Left ventricle myocardium inferior (tissue), 1 donor: ENCODE measurements at places on chromosomes 6 and 20.
A peak's percentile ranks its signal among the peaks of the same experiment; 100 is the strongest.

- peak; percentile 20 for DNase-seq
Observed at GRCh38 chr20:35226884-35227681, 593 bp downstream of the MMP24 start.

- DNase-seq, result no peak
Observed at GRCh38 chr6:41519745-41520699, 26.2 kb upstream of the FOXP4 start.

DNA sequence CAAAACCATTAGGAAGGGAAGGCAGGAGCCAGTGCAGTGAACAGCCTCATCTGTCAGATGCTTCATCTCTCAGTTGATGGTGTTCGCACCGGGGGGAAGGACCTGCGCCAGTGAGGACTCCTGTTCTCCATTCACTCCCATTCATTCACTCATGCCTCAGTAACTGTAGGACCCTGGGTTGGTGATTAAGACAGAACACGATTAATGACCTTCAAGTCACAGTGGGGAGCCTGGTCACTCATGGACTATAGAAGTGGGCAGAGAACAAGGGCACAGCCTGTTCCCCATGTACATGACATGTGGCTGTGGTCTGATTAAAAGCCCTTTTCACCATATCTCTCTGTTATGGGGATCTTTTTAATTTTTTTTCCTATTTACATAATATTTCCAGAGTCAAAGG lies 113.3 kb downstream of the RPS12 start:
- no peak for DNase-seq

GRCh38 chr6:71197267-71197666 lies 91.3 kb upstream of the OGFRL1 start:
- no peak for DNase-seq

DNA sequence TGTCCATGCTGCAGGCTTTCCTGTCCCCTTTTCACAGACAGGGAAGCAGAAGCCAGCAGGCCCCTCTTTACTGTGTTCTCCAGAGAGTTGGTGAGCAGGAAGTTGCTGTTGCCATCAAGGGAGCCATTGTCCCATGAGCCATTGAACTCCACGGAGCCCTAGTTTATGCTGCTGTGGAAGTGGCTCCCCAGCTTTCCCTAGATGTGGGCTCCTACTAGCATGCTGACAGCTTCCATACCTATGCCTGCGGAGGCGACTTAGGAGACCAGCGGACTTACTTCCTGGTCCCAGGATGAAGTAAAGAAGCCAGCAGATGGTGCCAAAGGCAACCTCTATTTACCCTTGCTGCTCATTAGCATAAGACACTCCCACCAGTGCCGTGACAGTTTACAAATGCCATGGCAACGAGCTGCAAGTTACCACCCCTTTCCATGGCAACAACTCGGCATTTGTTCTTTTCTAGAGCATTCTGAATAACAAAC lies 30.8 kb upstream of the FKBP1A start:
- no peak for DNase-seq

GRCh38 chr6:57075092-57075491 lies 14.9 kb upstream of the ZNF451 start:
- DNase-seq, result no peak

DNA sequence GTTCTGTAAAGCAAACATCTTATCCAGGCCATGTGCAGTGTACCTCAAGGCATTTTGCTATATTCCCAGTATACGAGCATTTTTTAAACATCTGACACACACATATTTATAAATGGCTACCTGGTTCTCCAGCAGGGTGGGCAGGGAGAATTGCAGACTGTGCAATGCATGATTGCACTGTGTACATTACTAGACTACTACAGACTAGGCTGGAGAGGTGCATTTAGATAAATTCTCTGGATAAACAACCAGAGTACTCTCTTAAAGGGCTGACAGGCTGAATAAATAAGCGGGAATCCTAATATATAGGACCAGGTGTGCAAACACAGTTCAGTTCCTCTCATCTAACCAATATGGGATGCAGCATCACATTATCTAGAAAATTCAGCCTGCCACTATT lies 428.3 kb upstream of the ARID1B start:
- no peak for DNase-seq

DNA sequence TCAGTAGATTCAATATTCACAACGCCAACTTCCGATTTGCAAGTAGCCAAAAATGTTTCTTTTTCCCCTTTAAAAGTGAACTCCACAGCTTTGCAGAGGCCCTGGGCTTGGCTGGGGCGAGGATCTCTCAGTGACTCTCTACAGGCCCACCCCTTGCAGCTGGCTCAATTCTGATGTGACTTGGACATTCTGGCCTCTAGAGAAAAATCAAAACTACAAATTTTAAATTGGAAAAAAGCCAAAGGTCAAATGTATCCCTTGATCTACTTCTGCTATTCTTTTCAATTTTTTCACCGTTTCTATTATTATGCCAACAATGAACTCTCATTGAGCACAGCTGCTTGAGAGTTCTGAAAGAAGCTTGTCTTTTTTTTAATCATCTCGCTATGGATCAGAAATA lies 245.9 kb upstream of the HS3ST5 start:
- DNase-seq, result no peak

GRCh38 chr6:167665698-167666330 lies 160.9 kb upstream of the AFDN start:
- DNase-seq, result no peak

GRCh38 chr6:57221191-57221935 lies 744 bp downstream of the RAB23 start:
- DNase-seq, result peak; percentile 51

GRCh38 chr6:43481591-43482236 lies 4.3 kb downstream of the TJAP1 start:
- DNase-seq, result no peak

DNA sequence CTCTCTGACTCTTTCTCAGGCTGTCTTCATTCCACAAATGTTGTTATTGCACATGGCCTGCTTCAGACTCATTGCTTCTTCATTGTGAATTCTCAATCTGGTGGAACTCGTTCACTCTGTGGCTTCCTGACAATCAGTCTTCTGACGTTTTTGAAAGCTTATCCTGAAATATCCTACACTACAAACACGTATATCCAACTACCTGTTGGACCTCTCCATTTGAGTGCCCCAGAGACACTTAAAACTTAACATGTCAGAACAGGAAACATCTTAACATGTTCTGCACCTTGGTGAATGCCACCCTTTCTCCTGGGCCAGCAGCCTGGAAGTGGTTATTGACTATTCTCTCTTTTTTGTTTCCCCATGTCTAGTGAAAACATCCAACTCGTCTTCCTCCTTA lies 50.8 kb downstream of the AIG1 start:
- DNase-seq, result no peak

- peak; percentile 40 for DNase-seq
Observed at GRCh38 chr6:52512199-52512598, 64.7 kb downstream of the TRAM2 start.

DNA sequence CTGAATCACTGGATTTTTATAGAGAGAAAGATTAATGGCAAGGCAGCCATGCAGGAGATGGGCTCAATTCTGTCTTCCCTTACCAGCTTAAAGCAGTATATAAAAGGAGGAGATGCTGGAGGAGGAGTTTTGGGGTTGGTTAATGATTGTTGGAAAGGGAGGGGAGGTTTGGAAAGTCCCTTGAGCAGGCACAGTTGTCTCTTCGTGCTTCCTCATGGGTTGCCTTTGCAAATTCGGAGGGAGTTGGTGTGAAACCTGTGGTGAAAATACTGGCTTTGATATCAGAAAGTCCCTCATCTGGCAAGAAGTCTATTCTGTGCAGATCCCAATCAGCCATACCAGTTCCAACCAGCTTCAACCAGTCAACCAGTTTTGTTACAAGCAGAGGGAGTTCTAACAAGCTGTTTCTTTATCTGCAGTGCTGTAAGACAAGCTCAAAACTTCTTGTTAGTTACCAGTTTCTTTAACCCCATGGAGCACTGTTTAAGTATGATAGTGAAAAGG lies 107.0 kb downstream of the HIVEP1 start:
- DNase-seq, result no peak

DNA sequence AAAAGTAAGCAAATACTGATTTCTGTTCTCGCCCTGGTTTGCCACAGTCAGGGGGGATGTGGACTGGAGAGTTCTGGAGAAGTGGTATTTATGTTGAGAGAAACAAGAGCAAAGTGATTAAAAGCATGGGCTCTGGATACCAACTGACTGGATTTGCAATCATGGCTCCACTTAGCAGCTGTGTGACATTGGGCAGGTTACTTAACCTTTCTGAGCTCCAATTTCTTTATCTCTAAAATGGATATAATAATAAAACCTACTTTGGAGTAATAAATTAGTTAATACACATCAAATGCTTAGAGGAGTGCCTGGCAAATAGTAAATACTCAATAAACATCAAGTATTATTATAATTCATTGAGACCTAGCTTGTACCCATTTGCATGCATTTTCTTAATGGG lies 111.7 kb downstream of the CLIC5 start:
- DNase-seq, result no peak

DNA sequence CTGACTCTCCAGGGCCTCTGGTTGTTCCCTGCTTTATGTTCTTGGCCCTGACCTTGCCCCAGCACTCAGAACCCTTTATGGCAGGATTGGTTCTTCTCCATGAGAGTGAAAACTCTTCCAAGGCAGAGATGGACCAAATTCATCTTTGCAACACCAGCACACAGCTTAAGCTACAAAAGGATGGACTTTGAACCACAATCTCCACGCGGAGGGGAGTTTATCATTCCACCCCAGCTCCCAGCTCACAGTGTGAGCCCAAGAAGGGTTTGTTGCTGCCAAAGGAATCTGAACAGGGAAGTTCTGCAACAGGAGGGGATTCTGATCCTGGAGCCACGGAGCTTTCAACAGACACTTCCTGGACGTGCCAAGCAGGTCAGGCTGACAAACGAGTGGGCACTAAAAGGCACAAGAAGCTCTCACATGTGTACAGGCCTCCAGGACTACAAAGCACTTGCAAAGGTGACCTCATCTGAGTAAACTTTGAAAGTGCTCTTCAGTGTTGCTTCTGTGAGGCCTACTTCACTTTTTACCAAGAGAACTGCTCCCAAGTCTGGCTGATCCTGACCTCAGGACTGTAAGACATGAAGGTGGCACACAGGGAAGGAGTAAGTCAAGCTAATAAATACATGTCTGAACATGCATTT lies 8.9 kb downstream of the FITM2 start:
- peak; percentile 38 for DNase-seq

GRCh38 chr20:57649617-57650015 lies 29.4 kb upstream of the ZBP1 start:
- no peak for DNase-seq

- no peak for DNase-seq
Observed at GRCh38 chr6:161607696-161608297, 333.9 kb upstream of the AGPAT4 start.

- no peak for DNase-seq
Observed at GRCh38 chr6:169320013-169320412, 66.4 kb upstream of the THBS2 start.

DNA sequence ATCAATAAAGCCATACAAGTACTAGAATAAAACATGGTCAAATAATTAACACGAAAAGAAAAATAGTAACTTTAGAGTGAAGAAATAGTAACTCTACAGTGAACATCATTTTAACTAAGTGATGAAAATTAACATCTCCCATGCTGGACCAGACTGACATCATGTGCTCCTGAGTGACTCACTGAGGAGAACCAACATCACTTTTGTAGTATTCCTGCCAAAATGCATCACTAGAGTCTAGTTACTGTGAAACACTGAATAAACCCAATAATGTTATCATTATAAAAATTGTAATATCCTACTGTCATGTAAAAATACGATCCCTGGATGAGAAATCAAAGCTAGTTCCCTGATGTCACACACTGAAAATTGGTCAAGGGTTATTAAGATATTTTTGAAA lies 361.3 kb downstream of the CD109 start:
- no peak for DNase-seq

DNA sequence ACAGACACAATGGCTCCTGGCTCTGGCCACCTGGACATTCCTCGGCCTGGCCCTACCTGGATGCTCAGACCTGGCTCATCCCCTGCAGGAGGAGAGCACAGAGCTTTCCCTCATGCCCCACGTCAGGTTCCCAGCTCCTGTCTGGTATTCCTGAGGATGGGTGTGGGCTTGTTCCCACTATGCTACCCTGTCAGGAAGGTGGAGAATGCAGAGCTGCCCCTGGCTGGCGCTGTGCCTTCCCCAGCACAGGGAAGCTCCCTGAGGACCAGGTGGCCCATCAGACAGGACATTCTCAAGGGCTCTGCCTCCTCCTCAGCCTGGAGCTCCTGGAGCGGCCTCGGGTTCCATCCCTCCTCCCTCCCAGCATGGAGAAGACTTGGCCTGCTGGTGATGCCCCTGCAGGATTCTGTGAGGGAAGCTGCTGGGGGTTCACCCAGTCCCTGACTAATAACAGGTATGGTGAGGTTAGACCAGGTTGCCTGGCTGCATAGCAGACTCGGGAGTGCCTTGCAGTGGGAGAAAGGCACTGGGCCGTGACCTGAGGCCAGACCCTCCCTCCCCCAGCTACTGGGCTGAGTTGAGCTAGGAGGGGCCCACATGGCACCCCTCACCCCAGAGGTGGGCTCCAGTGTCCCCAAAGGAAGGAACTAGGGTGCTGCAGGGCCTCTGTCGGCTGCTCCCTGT lies 156.0 kb upstream of the MLN start:
- no peak for DNase-seq

DNA sequence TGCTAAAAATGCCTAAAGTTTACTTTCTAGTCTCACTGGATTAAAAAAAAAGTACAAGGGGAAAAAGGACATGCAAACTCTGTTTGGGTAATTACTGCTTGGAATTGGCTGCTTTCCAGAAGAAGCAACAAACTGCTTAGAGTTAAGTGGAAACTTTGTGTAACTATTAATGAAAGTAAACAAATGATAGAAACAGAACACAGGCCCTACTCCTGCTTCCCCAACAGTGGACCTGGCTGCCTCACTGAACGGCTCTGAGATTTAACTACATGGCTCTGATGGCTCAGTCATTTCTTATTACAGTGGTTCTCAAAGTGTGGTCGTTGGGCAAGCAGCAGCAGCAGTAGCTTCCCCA lies 108.5 kb downstream of the MAN1A1 start:
- no peak for DNase-seq
